ENCODE measurements at places on chromosomes 11 and 22.

GRCh38 chr11:108221911-108222573 lies 396 bp downstream of the NPAT start:
- no peak for DNase-seq

DNA sequence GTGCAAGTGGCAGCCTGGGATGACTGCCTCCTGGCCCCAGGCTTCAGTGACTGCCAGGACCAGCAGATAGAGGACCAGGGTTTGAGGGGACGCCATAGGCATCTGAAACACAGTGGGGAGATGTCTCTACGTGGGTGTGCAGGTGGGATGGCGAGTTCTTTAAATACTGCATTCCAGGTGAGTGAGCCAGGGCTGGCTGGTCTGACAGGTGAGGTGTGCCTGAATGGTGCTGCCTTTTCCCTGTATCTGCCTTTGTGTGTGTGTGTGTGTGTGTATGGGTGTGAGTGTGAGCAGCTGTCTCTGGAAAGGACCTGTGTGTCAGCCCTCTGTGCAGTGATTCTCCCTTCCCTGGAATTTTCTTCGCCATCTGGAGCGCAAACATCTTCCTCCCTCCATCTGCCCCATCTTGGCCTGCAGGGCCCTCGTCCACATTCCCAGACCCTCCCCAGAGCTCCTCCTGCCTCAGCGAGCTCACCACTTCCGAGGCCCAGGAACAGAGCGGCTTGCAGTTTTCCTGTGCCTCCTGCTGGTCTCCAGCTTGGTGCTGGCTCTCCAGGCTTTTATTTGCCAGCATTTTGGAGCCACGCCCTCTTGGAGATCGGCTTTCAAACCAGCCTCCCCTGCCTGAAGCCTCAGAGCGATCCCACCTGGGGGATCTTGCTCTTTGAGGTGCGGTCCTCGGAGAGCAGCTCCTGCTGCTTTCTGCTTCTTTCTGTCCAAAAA lies at the start of gene GPHA2:
Gene GPHA2 (minus strand): TSS at position 535 of the 723 bp plus-strand sequence. CDS start 433 bp downstream, at position 102.
- DNase-seq: no peak

DNA sequence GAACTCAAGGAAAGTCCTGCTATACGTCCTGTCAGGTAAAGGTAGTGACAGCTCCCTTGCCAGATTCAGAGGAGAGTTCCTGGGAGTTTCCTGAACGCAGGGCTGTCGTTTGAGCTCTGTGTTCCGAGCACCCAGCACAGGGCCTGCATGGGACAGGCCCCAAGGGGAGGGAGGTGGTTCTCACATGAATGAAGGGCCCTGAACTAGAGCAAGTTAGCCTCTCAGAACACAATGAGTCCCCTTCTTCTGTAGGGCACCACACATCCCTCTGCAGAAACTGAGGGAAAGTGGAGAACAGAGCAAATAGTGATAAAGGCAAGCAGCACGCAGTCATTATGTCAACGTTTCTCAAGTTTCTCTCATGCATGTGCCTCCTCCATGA lies 35.3 kb downstream of the NEU3 start:
- DNase-seq: no peak

DNA sequence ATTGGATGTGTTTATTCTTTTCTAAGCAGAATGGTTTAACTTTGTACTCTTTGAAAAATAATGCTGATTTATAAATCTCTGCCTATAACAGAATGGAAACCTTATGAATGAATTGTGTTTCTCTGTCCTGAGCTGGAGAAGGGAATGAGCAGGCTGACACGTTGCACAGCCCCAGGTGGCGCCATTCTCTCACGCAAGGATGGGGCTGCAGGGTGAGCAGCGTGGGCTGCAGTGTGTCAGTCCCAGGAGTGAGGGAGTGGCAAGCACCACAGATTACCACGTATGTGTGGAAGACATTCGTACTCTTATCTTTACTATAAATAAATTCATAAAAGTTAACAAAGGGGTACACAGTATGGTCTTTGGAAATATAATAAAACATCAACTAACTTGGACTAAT lies 33.4 kb downstream of the FDX1 start:
- peak; percentile 39 for DNase-seq

DNA sequence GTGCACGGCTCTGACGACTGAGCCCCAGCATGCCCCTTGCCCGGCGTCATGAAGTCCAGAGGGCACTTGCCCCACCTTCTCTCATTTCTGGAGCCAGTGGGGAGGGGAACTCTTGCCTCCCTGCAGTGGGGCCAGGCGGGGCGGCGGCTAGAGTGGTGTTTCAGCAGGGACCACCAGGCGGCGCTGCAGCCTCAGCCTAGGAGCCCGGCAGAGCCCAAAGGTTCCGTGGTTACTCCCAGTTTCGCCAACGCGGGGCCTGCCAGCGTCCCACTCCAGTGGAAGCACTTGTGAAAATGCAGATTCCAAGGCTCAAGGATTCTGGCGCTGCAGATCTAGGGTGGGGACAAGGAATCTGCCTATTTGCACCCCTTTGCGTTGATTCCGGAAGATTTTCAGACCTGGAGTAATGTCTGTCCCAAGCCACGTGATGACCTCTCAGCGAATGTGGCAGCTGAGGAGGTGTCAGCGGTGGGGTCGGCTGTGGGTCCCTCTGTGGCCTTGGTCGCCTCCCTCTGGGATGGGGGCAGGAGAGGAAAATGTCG lies 55.7 kb downstream of the CD82 start:
- peak; percentile 61 for DNase-seq

DNA sequence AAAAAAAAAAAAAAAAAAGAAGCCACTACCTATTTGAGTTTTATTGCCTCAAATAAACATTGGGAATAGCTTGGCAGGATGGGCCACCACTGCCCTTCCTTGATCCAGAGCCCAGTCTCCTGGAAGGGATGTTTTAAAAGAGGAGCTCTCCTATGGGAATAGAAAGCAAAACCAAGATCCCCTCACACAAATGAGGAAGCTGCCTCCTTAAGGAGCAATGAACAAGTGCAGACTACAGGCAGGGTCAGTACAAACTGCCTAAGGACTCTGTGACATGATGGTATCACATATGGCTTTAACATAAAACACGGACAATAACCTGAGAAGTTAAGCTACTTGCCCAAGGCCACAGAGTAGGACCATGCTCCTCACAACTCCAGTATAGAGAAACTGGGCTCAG lies 120.8 kb downstream of the NAT10 start:
- DNase-seq: no peak

GRCh38 chr11:79508461-79508860 lies 67.6 kb upstream of the TENM4 start:
- DNase-seq: no peak

GRCh38 chr11:134369656-134370525 lies 38.1 kb downstream of the GLB1L2 start:
- no peak for DNase-seq

DNA sequence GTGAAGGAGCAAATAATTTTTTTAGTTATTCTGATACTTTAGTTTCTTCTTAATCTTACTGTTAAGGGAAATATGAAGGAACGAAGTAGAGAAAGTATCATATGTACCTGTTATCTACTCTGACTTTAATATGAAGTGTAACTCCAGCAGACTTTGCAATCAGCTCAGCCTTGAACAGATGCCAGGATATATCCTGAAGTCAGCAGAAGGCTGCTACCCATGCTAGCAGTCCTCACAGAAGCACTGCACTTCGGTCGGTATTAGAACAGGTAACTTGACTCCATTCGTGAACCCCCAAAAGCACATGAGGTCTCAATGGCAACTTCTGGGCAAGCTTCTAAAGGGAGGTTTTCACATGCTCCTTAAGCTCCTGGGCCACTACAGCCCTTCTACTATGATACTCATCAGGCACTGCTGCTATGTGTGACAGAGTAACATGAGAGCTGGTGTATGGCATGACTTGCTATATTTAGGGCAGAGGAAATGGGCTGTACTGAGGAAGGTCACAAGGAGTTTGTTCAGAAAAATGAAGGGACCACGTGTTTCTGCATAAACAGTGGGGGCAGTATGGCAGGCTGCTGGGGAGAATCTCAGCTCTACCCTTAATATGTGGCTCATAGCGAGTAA lies 344.1 kb downstream of the SOX6 start:
- DNase-seq: no peak
